ENCODE measurements at places on chromosomes 7 and 10. TPM values are rescaled to one million over a fixed set of nuclear protein-coding genes. Genes with fewer than 3 reads are reported as not detected.

Gene ANKRD30A
- 0.32 TPM for total RNA-seq

Gene CFAP70
- 1.7 TPM for total RNA-seq

GRCh38 chr7:106717955-106718871, 57.3 kb upstream of the CCDC71L start:
- peak; percentile 30 for DNase-seq

GRCh38 chr10:28592953-28593352, 60.0 kb downstream of the WAC start:
- no peak for DNase-seq

DNA sequence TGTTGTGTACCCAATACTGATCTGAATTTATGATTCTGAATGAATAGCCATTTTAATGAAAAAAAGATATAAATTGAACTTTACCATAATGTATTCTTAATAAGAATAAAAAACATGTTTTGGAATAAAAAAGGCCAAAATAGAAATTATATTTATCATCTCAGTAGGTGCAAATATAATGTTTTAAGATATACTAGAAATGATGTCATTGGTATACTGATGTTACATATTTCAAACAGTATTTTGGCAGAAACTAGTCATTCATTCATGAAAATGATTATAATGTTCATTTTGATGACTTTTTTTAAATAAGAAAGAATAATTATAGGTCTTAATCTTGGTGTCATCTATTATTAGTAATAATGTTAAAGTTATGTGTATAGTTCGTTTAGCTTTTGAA, 9.2 kb downstream of the PCGF5 start:
- no peak for DNase-seq

- DNase-seq, result no peak
Observed at GRCh38 chr10:31197886-31198285, 121.1 kb upstream of the ZEB1 start.

DNA sequence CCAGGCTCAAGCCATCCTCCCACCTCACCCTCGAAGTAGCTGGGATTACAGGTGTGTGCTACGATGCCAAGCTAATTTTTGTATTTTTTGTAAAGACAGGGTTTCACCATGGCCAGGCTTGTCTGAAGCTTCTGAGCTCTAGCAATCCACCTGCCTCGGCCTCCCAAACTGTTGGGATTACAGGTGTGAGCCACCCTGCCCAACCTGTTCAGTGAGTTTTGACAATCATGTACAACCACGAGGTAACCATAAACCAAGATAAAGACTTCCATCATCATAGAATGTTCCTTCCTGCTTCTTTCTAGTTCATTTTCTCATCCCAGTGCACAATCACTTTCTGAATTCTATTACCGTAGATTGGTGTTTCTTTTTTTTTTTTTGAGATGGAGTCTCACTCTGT, 30.5 kb upstream of the MKRN1 start:
- DNase-seq, result no peak

GRCh38 chr10:51344371-51344770, 270.1 kb downstream of the PRKG1 start:
- no peak for DNase-seq

GRCh38 chr7:26508917-26509316, 217.3 kb downstream of the SNX10 start:
- DNase-seq, result no peak

GRCh38 chr10:25226775-25227682, 52.2 kb downstream of the GPR158 start:
- DNase-seq, result no peak

GRCh38 chr7:116210345-116211005, at the start of gene TES:
TSS of gene TES (plus strand) at chr7:116210539. CDS start at chr7:116210708, 169 bp downstream.
- DNase-seq, result peak; percentile 72
